ENCODE measurements at places on chromosomes 7 and 10.

- no peak for DNase-seq
These were observed 35.2 kb downstream of the TNRC18 start for GRCh38 chr7:5388273-5388901.

GRCh38 chr10:96968682-96969423 lies 136.8 kb downstream of the LCOR start:
- no peak for DNase-seq

GRCh38 chr7:116113310-116113709 lies 82.7 kb upstream of the TFEC start:
- DNase-seq, result no peak

DNA sequence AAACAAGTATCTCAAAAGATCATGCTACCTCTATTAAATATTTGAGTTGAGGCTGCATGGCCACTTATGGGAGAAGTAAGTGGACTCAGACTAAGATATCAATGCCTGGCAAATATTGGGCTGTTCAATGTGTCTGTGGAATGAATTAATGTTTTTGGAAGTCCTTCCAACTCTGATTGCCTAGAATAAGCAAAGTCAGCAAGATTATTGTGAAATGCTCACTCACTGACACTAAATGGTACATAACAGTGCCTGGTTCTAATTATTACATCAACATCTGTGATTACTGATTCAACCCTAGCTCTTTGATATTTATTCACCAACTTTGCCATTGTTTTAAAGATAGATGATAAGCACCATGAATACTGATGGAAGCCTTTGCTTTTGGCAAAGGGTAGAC lies 45.5 kb upstream of the HDAC9 start:
- no peak for DNase-seq

DNA sequence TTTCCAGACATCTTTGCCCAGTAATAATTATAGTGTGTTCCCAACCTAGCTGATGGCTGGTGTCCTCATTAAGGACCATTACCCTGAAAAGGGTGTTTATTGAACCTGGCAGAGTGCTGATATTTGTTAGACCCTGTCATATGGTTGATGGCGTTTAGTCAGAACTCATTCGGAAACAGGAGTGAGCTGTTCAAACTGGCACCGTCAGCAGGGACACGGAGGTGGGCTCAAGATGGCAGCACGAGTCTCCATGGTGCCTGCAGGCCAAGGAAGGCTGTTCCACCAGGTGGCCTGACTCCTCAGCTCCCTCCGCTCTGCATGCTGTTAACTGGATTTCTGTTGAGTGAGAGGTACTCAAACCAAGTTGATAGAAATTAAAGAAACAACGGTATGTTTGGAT lies 589.1 kb upstream of the MGMT start:
- DNase-seq, result no peak

GRCh38 chr7:4681218-4681851 lies 760 bp upstream of the FOXK1 start:
- no peak for DNase-seq

GRCh38 chr10:102704915-102705314 lies 9.3 kb downstream of the ARL3 start:
- DNase-seq, result no peak

Measured in activated naive CD8-positive, alpha-beta T cell treated with anti-CD3 and anti-CD28 coated beads for 36 hours (primary cell).